ENCODE measurements at places on chromosomes 4 and X. TPM values are rescaled to one million over a fixed set of nuclear protein-coding genes. Genes with fewer than 3 reads are reported as not detected.

The EREG gene
- total RNA-seq = under 0.01 TPM

The SSX4B gene
- total RNA-seq = not detected

The HSFX3 gene
- total RNA-seq = not detected

The EGF gene
- total RNA-seq = under 0.01 TPM

The PDE6B gene
- total RNA-seq = 7.5 TPM

The MSX1 gene
- 10.6 TPM for total RNA-seq

The PHOX2B gene
- total RNA-seq = not detected

The CCDC120 gene
- 0.61 TPM for total RNA-seq
